Caudate nucleus (tissue), 63 donors: ENCODE measurements at places on chromosomes 16 and 17.

DNA sequence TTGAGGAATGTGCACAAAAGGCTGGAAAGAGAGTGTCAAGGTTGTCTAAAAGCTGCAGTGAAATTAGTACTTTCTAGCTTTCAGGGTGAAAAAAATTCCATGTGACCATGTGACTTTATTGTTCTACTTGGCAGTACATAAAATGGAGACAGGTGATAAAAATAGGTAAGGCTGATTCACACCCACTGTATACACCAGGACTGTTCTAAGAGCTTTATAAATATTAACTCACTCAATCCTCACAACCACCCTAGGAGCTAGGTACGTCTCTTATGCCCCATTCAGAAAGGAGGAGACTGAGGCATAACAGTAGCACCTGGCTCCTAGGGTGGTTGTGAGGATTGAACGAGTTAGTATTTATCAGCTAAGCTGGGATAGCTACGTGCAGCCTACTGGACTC is 28.2 kb upstream of the DNAH17 start:
- DNase-seq, result no peak

DNA sequence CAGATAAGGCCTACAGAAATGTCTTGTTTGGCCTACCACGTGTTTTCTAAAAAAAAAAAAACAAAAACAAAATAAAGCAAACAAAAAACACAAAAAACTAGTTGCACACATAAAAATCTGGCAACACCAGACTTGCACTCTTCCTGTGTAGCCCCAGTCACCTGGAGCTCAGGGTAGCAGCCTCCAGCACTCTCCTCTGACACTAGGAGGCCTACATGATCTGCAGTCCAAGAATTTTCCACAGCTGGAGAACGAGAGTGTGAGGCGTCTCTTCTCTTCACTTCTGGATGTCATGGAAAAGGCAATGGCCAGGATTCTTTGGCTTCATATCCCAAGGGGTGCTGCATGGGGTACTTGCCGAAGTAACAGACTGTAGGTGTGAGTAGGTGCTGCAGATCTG is 310.2 kb upstream of the SALL1 start:
- no peak for DNase-seq

DNA sequence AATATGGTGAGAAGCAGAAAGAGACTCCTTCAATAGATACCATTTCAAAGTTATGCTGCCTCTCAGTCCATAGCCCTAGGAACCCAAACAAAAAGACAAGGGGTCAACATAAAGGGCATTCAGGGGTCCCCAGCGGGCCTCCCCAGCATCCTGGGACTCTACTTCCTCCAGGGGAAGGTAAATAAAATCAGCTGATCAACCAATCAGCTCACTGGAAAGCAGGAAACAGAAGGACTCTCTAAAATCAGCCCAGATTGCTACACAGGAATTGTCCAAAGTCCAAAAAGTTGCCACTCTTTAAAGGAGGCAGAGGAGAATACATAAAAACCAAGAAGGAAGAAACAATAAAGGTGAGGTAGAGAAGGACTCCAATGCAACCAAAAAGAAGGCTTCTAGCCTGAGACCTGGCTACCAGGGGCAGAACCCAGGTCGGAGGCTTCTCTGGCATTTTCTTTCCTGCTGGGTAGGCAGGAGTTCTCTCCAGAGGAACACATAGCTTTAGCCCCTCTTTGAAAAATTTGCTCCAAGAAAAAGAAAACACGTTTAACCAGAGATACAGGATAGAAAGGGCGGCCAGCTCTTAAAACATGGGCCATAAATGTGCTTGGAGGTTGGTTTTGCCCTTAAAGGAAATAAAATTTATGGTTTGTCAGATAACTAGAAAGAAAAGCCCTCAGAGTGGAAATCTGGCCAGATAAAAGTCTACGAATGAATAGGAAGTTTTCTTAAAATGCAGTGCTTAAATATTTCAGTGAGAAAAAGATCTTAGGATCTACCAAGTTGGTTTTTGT is 404.6 kb downstream of the SOX9 start:
- DNase-seq, result no peak

DNA sequence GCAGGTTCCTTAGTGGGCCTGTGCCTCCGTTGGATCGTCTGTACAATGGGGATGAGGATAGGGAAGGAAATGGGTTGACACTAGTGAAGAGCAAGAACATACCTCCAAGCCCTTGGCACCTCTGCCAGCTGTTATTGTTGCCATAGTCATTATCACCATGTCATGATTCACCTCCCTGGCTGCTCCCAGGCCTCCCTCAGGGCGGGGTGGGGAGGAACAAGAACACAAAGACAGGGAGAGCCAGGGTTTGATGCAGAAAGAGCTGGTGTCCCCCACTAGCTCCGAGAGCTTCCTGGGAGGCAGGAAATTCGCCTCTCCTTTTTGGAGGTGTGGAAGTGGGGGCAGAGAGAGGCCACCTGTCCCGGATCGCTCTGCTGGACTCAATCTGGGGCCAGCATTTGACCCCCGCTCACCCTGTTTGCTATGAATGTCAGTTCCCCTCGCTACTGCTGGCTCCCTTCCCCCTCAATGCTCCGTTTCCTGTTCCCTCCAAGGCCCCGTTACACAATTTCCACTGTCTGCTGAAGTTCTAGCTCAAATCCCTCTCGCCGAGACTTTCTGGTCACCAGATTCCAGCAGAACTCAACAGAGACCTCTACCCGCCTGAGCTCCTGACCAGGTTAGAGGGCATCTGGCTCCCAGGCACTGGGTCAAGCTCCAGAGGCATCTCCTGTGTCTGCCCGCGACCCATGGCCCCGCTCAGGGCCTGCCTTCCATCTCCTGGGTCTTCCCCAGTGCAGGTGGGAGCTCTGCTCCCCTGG is 9.1 kb downstream of the TIMP2 start:
- no peak for DNase-seq

DNA sequence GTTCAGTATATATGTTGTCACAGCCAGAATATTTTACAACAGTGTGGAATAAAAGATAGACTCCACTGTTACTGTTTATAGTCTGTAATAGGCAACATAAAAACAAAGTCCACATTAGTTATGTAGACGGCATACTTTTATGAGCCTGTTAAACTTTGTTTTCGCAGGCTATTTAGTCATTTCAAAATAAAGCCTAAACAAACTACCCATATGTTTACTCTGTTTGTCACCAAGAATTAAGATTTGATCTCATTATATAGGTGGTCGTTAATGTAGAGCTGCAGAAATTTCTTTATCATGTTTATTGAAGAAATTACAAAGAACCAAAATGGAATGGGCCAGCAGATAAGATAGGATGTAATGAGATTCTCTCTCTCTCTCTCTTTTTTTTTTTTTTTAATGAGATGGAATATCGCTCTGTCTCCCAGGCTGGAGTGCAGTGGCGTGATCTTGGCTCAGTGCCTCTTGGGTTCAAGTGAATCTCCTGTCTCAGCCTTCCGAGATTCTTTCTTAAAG is 943.8 kb upstream of the SOX9 start:
- DNase-seq, result no peak

- DNase-seq, result peak; percentile 6
These were observed 27.2 kb upstream of the SKAP1 start for GRCh38 chr17:48457080-48457836.

GRCh38 chr16:67397036-67397801 is 3.9 kb upstream of the TPPP3 start:
- DNase-seq, result no peak

DNA sequence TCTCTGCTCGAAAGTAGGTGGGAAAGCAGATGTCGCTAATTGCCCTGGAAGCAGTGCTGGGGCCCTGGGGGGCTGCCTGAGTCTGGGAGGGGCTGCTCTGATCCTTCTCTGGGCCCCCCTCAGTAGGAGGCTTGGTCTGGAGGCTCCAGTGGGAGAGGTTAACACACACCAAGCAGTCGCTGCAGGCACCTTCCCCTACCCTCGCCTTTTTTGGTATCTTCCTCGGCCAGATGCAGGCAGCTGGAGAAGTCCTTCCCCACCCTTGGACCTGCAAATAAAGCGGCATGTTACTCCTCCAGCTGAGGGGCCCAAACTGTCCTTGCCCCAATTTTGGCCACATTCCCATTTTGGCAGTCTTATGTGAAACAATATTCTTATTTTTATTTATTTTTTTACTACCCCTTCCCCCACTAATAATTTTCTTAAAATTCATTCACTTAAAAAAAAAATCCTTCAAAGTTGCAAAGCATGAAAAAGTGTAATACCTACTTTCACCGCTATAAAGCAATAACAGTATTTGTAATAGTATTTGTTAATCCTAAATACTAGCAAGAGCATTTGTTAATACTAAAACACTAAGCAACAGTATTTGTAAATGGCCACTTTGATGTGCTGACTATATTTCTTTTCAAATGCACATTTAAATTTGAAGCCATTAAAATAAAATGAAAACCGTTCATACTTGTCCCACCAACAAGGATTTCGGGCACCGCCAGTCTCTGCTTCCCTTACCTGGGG is 15.0 kb downstream of the C16orf46 start:
- no peak for DNase-seq

DNA sequence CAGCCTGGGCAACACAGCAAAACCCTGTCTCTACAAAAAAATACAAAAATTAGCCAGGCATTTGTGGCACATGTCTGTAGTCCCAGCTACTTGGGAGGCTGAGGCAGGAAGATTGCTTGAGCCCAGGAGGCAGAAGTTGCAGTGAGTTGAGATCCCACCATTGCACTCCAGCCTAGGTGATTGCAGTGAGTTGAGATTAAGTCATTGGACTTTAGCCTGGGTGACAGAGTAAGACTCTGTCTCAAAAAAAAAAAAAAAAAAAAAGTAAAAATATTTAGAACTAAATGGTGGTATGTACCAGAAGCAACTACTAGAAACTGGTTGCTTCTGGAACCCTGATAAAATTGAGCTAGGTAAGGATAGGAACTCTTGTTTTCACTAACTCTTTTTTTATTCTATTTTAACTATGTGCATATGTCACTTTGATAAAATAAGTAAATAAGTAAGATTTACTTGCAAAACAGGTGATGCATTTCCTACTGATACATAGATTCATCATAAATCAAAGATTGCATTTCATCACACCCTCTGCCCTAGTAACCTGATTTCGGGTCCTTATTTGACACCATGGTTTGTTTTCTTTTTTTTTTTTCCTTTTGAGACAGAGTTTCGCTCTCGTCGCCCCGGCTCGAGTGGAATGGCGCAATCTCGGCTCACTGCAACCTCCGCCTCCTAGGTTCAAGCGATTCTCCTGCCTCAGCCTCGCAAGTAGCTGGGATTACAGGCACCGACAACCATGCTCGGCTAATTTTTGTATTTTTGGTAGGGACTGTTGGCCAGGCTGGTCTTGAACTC is 66.0 kb downstream of the USP32 start:
- no peak for DNase-seq

DNA sequence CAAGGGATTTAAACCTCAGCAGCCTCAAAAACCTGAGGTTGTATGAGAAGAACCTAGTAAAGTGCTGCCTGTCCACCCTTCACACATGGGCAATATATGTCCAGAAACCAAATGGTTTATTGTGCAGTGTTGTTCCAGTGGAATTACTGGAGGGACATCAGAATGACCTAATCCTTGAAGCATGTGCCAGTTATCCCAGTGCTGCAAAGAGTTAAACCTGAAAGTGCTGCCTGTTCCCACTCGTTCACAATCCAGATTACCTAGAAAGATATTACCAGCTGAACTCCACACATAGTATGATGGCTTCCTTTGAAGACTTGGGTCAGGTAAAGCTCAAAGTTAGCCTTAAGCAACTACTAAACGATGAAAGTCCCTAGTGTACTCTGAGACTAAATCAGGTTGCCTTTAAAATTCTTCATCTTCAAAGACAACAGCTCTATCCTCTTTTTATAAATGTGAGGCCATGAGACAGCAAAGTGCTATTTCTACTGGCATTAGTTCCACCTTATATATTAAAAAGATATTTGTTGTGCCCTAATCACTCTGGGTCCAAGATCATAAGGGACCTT is 133.1 kb downstream of the SNX11 start:
- DNase-seq, result no peak

DNA sequence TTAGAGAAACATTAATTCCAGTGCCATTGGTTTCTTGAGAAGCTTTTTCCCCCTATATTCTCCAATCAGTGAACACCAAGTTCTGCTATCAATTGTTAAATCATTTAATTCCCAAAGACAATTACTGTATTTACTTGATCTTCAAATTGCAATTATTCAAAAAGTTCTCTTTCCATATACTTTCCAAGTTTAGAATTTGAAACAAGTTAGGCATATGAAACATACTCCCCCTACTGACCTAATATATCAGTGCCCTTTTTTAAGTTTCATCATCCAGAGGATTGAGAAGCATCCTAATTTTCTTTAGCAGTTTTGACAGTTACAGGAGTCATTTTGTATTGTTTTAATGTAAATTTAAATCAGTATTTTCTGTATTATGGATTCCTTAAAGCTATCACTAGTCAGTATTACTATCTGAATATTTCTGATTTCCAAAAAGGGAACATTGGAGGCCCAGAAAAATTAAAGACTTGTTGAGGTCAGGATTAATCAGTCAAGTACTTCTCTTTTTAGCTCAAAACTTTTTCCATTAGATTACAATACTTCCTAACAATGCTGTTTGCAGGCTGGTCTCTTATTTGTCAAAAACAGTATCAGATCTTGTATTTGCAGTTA is 16.3 kb downstream of the MEIOC start:
- DNase-seq, result no peak

DNA sequence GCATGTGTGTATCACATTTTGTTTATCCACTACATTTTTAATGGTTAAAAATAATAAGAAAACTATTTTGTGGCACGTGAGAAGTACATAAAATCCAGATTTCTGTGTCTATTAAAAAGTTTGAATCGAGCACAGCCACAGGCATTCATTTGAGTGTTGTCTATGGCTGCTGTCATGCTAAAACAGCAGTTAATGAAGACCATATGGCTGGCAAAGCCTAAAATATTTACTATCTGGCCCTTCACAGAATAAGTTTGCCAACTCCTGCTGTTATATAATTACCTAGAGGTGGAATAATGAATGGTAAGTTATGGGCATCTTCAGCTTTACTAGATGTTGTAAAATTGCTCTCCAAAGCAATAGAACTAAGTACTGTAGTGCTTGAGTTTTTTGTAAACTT is 30.5 kb downstream of the TMEM98 start:
- DNase-seq, result no peak

DNA sequence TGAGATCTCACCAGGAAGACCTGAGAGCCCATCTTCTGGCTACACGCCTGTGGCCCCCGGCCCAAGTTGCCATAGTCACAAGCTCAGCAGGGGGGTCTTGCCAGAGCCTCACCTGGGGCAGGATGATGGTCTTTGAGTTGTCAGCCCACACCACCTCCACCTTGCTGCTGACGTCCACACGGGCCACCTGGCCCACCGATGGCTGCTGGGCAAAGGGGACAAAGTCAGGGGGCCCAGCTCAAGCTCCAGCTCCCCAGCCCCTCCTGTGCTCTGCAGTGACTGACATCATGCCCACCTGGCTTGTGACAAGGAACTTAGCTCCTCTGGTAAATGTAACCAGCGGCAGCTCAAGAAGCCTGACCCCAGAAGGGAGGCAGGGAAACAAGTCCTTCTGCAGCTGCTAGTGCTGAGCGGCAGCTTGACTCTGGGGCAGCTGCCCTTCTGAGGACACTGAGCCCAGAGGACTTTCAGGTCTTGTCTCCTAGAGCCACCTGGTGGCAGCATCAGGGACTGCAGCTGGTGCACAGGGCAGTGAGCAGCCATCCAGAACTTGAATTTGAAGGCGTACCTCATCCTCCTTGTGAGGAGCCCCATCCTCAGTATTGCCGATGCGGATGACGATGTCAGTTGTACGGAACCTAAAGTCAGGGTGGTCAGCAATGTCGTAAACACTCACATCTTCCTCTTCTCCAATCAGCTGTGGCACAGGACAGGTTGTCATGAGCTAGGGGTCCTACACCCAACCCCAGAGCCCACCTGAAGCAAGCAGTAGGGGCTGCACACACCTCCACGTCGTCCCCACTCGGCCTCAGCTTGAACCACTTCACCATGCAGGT is 13.5 kb downstream of the SPHK1 start:
- DNase-seq, result peak; percentile 73

GRCh38 chr17:8163978-8164814 is 1.4 kb upstream of the VAMP2 start:
- DNase-seq, result peak; percentile 77
